ENCODE measurements at places on chromosomes 1 and 21.

DNA sequence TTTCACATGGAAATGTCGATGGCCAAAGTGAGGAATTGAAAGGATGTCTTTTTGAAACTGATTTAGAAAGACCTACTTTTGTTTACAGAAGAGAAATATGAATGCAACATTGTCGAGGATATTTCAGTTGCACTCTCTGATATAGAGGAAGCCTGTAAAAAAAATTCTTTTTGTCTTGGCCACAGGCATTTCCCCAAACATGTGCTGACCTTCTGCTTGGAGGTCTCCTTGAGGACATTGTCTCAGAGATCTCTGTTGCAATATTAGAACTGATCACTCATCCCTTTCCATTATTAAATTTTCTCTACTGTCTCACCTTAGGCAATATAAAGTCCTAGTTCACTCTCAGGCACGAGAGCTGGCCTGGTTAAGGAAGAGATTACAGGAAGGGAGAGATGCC, 16.0 kb downstream of the S100A11 start:
- DNase-seq = no peak

DNA sequence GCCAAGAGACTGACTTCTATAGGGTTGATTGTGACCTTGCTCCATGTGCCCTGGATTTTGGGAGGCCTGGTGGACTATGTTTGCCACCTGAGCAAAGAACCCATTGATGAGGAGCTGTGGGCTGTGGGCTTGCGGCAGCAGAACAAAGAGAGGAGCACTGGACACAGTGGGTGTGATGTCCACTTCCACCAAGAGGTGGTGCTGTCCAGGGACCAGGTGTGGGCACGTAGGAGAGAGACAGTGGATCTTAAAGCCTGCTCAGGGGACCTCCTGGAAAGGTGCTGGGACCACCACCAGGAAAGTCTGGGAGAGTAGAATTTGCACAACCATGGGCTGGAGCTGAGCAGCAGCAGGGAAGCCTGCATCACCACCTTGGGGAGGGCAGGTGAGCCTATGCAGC, 106.7 kb upstream of the ETS2 start:
- no peak for DNase-seq

DNA sequence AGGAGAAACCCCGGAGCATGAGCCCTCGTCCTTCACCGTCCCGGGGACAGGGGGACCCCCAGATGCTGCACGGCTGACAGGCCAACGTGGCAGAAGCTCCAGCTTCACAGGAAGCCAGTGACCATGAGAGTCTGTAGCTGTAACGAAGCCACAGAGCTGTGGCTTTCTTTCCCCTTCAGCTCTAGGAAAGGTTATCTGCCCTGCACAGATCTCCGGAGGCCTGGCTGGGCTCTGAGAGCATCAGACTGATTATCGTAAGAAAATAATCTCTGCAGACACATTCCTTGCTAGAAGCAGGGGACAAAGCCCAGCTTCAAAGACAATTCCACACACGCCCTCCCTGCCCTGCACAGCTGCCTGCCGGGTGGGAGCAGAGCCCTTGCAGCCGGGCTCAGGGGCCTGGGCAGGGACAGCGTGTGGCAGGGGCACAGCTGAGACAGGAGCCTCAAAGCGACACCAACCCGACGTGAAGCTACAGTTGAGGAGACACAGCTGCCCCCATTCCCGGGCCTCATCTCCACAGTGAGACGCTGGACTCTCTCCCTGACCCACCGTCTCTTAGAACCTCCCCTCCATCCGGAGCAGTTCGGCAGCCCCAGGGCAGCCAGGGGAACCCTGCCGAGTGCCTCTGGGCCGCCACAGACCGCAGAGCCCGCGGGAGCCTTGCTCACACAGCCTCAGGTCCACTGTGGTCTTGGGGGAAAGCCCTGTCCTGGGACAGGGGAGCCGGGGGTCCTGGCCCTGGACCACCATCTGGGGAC, 30.6 kb downstream of the POFUT2 start:
- DNase-seq = no peak

GRCh38 chr1:193588311-193589082, 402.1 kb upstream of the B3GALT2 start:
- DNase-seq = no peak

GRCh38 chr1:23169727-23170335, 1.2 kb upstream of the LUZP1 start:
- no peak for DNase-seq

DNA sequence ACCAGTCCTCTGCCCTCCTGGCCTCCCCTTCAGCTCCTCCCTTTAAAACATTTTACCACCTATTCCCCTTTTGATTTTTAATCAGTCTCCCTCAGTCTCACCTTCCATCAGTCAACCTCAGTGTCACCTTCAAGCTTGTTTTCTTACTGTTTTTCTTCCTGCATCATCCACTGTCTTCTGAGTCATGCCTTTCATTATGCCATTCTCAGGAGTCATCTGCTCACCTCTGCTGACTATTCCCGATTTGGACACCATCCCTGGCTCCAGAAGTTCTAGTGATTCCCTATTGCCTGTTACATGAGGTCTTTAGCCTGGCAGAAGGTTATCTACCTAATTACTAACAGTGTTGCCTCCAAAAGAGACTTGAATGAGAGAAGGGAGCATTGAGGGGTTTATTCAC, 23.9 kb downstream of the NFASC start:
- no peak for DNase-seq

DNA sequence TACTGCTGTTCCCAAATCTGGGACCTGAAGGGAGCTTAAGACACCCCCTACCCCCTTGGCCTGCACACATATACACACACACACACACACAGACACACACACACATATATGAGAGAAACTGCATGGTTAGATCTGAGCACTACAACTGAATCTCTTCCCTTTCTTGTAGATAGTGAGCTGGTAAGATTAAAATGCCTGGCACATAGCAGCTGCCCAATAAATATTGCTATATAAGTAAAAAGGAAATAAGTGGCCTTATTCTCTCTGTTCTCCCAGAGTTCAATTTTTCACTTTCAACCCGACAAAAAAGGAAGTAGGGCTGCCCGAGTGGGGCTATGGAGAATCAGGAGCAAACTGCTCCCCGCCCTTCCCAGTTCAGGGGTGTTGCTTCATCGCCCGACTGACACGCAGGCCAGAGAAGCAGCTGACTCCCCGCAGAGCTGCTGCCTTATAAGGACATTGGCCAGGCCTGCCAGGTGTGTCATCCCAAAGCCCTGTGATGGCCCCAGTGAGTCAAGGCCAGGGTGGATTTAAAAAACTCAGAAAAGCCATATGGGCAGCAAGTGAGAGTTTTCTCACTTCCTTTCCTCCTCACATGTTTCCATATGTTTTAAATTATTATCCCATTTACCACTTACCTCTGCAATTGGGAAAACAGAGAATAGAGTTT, 106.5 kb upstream of the SLC44A3 start:
- DNase-seq = no peak

DNA sequence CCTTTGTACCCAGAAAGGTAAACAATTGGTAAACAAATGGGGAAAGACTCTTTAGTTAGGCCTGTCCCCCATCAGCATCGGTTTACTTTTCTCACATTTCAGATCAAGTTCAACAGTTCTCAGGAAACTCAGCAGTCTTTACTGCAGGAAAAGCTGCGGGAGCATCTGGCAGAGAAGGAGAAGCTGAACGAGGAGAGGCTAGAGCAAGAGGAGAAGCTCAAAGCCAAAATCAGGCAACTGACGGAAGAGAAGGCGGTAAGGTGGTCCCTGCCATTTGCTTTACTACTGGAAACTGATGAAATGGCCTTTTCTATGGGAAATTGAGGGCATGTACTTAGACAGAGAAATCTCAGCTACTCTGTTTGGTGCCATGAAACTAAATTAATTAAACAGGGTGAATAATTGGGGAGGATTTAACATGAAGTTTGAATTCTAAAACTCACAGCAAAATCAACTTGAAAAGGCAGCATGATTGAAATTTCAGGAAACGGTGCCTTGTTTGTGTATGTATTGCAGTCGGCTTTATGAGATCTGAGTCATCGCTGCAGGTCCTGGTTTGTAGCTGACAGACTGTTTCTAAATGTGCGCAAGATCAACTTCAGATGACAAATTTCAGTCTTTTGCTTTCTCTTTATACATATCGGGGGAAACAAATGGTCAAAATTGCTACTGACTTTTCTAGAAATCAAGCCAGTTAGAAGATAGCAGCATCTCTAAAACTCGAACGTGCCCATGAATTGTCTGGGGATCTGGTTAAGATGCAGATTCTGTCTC, 67.9 kb upstream of the EFHD2 start:
- DNase-seq = no peak

GRCh38 chr21:42461185-42461520, 34.9 kb downstream of the RSPH1 start:
- no peak for DNase-seq

- DNase-seq = no peak
Observed at GRCh38 chr1:225923381-225923691, 714 bp downstream of the PYCR2 start.

- DNase-seq = no peak
Observed at GRCh38 chr1:183577897-183578465, 12.3 kb downstream of the NCF2 start.

- no peak for DNase-seq
Observed at GRCh38 chr1:241666419-241666818, 14.3 kb downstream of the WDR64 start.

GRCh38 chr1:87929906-87930305, 601.2 kb downstream of the LMO4 start:
- no peak for DNase-seq

DNA sequence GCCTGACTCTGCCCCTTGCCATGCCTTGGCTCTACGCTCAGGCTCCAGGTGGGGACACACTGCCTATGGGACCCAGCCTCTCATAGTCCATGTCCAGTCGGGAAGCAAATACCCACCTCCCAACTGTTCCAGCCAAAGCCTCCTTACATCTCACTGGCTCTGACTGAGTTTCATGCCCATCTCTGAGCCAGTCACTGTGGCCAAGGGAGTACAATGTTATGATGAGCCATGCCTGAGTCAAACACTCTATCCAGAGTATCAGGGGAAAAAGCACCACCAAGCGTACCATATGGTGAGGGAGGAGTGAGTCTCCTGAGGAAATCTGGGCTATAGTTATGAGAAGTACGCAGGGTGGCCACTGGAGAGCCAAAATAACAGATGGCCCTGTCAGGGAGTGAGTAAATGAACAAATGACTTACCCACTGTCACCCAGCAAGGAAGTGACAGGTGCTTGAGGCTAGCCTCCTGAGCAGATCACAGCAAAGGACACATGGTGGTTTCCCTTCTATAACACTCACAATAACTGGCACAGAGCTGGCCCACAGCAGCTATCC, 236.6 kb upstream of the GJB5 start:
- DNase-seq = no peak

- no peak for DNase-seq
Observed at GRCh38 chr21:45045481-45045880, 28.9 kb upstream of the ADARB1 start.

GRCh38 chr1:27526569-27527222, 36.7 kb upstream of the WASF2 start:
- no peak for DNase-seq

GRCh38 chr1:198258491-198258890, 101.7 kb downstream of the NEK7 start:
- DNase-seq = no peak

DNA sequence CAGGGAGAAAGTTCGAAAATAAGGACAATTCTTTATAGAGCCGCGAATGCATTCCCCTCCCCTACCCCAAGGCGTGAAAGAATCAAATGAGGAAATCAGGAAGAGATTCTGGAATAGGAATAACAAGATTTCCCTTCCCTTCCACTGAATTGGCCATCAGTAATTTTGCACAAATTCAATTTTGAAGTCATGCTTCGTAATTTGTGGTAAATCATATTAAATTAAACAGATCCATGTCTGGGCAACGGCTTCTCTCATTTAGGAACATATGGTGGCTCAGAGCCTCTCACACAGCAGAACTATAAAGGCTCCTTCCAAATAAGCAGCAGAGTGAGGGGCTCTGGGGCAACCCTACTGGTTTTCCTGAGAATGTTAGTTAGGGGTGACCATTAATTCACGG, 152.9 kb downstream of the CLIC6 start:
- DNase-seq = no peak

GRCh38 chr1:221840511-221841243, 98.8 kb upstream of the DUSP10 start:
- no peak for DNase-seq

DNA sequence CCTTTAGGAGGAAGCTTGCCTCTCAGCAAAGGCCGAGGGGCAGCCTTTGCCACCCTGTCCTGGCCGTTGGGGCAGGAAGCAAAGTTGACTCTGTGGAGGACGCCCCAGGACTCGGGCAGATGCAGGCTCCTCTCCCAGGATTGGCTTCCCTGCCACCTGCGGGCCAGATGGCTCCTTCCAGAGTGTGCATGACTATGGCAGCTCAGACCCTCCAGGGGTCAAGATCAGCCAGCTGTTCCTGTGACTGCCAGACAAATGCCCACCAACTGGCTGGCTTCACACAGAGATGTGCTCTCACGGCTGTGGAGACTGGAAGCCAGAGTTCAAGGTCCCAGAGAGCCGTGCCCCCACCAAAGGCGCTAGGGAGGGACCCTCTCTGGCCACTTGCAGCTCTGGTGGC, 87.0 kb upstream of the VAMP3 start:
- DNase-seq = no peak

DNA sequence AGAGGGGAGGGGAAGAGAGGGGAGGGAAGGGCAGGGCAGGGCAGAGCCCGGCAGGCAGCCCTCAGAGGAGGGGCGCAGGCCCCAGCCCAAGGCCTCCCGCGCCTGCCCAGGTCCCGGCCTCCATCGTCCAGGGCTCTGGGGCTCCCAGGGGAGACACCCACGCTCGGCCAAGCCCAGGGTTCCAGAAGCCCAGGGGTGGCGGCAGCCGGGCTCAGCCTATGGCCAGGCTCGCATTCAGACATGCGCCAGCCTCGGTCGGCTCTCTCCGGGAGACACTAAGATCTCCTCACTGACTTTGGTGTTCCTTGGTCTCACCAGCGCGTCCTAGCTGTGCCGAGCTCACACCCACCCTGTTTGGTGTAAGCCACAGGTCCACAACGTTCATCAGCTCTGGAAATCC, 7.1 kb upstream of the ANKRD65 start:
- no peak for DNase-seq

DNA sequence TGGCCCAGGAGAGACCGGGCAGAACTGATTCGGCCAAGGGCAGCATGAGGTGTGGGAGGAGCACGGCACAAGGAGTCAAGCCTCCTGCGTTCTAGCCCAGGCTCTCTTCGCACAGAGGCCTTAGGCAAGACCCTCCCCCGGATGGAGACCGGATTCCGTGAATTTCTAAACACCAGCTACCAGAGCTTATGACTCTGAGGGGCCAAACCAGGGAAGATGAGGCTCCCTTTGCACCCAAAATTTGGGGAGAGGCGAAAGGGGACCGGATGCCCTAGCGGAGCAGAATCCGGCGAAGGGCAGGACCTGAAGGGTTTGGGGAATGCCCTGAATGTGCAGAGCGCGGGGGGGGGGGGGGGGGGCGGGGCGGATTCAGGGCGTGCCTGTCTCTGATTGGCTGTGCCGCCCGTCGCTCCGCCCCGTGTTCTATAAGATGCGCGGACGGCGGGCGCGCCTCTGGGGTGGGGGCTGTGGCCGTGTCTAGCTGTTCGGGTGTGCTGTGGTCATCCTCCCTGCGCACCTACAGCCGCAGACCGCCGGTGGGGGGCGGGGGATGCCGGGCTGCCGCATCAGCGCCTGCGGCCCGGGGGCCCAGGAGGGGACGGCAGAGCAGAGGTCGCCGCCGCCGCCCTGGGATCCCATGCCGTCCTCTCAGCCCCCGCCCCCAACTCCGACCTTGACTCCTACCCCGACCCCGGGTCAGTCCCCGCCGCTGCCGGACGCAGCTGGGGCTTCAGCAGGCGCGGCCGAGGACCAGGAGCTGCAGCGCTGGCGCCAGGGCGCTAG, at the start of gene TRNP1:
TSS of gene TRNP1 (plus strand) at position 456 of the 783 bp plus-strand sequence. CDS start at position 551, 95 bp downstream.
- peak; percentile 74 for DNase-seq

Data from activated naive CD4-positive, alpha-beta T cell treated with anti-CD3 and anti-CD28 coated beads, Interleukin-2, amount 50 U/mL, for 16 hours (primary cell).